T-helper 17 cell (primary cell): ENCODE measurements at places on chromosomes 3 and 15. TPM values are rescaled to one million over a fixed set of nuclear protein-coding genes. Genes with fewer than 3 reads are reported as not detected.

VEPH1 gene
- total RNA-seq, result 3.9 TPM

MNS1 gene
- 0.52 TPM for total RNA-seq

DNA sequence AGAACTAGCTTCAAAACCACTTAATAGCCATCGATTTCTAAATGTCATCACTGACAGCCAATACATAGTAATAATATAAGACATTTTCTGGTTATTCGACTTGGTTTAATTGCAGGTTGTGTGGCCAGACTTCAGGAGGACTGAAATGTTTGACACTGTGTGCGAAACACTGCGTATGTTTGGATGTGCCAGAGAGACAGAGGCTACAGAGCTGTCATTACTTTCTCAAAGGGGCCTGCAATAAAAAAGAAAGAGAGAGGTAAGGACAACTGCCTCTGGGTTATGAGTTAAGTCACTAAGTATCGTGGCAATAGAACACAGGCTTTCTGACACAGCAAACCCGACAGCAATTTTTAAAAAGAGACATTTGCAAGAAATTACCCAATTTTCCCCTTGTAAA is 882 bp downstream of the LMOD3 start:
- no peak for DNase-seq

DNA sequence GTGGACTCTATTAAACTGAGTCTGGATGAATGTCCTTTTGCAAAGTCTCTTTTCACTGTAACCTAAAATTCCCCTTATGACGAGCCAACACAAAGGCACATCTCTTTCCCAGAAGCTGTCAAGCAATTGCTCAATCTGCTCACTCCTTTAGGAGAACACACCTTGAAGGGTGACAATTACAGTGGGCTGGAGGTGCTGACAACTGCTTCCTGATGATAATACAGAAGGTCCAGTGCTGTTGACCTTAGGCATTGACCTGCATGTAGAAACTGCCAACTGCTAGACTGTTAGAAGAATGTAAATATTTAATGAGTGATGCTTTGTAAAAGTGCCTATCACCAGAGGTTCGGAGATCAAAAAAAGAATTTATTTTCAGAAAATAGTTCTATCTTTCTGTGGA is 757.7 kb downstream of the GRM7 start:
- no peak for DNase-seq

- DNase-seq, result no peak
These were observed 540 bp upstream of the PPP1R2 start for GRCh38 chr3:195543500-195544229.

DNA sequence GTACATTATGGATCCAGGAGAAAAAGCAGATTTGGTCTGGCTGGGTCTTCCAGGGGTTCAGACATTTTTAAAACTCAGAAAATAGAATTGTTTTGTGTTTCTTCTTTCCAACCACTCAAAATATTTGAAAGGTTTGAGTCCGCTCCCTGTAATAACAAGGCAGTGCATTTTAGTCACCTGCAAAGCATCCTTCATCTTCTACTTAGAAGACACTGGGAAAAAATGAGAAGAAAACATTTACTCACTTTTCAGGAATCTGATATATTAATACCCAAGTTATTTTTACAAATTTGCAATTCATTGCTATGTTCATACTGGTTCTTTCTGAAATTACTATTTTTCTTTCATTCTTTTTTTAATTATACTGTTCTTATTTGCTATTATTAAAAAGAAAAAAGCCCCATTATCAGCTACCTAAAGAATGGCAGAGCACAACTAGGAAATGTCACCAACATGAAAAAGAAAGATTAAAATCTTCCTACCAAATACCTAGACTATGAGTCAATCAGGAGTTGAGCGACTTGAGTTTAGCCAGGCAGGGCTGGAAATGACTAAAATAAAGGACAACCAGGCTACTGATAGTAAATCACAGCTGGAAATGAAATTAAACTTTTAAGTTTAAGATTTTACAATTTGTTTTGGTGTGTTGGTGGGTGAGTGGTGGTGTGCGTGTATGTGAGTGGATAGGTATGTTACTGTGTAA is 280.3 kb upstream of the THBS1 start:
- DNase-seq, result no peak

DNA sequence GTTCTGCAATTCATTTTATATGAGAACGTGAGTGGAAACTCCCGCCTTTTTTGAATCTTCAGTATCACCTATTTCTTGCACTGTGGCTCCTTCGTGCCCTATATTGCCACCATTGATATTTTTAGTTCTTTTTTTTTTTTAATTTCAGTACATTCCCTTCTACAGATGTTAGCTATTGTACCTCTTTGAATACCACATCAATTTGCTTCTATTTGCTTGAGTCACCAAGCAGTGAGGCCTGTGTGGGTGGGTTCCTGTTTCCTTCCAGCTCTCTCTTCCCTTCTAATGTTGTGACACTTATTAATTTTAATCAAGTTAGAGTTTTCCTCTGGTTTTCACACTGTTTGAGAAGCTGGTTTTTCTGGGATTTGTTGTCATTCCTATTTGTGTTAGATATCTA is 8.7 kb downstream of the HACD2 start:
- no peak for DNase-seq

DNA sequence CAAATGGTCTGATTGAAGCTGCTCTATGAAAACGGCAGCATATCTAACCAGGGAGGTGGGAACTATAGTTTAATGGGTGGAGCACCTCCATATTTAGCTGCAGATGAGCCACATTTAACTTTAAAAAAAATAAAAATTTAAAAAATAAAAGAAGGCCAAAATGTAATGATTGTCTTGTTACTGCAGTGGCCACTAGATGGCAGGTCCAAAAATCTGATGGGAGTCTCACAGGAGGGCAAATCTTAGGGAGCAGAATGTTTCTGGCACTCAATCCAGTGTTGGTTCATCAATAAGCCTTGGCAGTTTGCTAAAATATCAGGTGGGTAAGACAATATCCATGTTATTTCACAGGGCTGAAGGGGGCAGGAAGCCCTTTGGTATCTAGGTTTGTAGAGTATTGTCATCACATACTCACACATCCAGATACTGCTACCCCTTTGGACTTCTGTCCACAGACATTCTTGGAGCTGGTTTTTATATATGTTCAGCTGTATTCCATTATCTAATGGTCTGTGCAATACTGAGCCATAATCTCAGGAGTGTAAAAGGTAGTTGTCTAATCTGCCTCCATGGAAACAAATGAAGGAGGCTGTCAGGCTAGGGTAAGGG is 233.3 kb downstream of the TIGIT start:
- no peak for DNase-seq

DNA sequence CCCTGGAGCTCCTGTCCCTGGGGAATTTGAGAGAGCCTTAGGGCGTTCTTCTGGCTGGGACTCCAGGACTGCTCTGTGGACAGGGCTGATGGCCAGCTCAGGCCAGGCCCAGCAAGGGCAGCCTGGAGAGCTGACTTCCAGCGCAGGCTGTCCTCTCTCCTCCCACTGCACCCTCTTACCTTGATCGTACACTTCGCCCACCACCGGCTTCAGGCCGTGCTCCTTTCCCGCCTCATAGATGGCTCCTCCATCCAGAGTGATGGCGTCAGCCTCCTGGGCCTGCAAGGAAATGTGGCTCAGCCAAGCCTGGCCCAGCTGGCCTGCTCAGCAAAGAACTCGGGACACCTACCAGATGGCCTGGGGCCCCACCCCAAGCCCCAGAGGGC is 3.1 kb downstream of the MELTF start:
- no peak for DNase-seq

GRCh38 chr3:189567322-189567721 is 63.9 kb upstream of the TP63 start:
- no peak for DNase-seq

DNA sequence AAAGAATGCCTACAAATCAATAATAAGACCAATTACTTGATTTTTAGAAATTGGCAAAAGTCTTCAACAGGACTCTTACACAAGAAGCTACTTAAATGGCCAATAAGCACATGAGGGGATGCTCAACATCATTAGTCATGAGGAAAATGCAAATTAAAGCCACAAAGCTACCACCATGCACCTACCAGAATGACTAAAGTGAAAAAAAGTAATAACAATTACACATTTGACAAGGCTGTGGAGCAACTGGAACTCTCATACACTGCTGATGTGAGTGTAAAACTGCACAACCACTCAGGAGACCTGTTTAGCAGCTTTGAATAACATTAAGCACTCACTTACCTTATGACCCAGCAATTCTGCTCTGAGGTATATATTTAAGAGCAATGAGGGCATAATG is 68.4 kb downstream of the PPCDC start:
- DNase-seq, result no peak

GRCh38 chr15:46714950-46715349 is 1002.4 kb upstream of the SEMA6D start:
- no peak for DNase-seq
